ENCODE measurements at places on chromosomes 13 and 19. TPM values are rescaled to one million over a fixed set of nuclear protein-coding genes. Genes with fewer than 3 reads are reported as not detected.

DNA sequence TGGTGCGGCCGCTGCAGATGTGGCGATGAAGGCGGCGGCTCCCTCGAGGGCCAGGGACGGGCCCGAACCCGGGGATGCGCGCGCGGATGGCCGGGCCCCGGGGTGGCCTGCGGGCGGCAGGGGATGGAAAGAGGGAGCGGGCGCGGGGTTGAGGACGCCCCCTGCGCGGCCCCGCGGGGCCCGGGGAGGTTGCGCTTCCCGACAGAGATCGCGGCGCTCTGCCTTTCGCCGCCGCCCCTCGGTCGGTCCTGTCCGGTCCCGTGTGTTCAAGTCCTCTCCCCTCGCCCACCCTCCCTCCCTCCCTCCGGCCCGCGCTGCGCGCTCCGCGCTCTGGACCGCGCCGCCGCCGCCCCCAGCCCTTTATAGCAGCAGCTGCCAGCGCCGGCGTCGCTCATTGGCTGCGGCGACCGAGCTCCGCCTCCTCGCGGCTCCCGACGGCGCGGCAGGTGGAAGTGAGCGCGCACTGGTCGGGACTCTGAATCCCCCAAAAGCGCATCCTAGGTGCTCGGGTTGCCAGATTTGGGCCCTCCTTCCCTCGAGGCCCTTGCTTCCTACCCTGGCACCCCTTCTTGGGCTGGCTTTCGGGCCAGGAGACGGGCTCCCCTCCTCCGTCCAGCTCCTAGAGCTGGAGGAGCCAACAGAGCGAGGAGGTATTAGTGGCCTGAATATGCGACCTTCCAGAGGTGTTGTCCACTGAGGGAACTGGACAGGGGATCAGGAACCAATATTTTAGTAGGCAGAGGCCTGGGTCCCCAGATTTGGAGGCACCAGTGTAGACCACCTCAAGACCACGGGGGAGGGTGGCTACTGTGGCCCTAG lies at the start of gene ELAVL3:
TSS of gene ELAVL3 (minus strand) at position 332 of the 819 bp plus-strand sequence. CDS start 438 bp downstream, outside the sequence.
- ATAC-seq = no peak

- no peak for ATAC-seq
These were observed 29.0 kb upstream of the C13orf46 start for GRCh38 chr13:114002771-114003321.

GRCh38 chr19:1395194-1396018 lies 5.9 kb downstream of the GAMT start:
- peak; percentile 11 for ATAC-seq

GRCh38 chr13:110286833-110287819 lies 19.8 kb downstream of the COL4A1 start:
- peak; percentile 23 for ATAC-seq

DNA sequence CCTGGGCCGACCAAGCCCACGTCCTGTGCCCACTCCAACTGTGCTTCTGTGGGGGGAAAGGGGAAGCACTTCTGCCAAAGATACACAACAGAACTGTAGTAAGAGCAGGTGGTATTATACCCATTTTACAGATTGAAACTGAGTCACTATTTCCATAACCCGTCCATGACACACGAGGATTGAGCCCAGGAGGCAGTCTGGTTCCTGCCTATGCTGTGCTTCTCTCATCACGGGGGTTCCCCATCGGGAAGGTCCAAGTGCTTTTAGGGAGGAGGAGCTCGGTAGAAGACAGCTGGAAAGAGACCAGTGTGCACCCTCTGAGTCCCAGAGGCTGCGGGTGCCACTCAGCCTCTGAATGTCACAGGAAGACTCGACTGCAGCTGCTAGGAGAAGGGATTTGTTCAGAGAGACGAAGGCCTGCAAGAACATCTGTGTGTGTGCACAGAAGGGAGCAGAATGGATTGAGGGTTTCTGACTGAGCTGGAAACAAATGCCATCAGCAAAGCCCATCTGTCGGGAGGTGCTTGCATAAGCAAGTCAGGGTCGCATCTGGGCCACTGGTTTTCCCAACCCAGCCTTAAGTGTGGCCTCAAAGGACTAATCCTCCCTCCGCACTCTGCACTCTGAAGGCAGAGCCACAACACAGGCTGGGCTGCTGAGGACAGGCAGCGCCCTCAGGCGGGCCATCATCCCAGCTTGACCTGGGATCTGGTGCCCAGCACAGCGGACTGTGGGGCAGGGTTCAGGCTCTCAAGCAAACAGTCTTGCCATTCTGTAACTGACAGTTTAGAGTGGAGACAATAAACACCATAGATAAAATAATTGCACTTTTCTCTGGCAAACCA lies 150.0 kb downstream of the DPF1 start:
- ATAC-seq = no peak

GRCh38 chr13:103908911-103909310 lies 842.7 kb upstream of the SLC10A2 start:
- no peak for ATAC-seq

DNA sequence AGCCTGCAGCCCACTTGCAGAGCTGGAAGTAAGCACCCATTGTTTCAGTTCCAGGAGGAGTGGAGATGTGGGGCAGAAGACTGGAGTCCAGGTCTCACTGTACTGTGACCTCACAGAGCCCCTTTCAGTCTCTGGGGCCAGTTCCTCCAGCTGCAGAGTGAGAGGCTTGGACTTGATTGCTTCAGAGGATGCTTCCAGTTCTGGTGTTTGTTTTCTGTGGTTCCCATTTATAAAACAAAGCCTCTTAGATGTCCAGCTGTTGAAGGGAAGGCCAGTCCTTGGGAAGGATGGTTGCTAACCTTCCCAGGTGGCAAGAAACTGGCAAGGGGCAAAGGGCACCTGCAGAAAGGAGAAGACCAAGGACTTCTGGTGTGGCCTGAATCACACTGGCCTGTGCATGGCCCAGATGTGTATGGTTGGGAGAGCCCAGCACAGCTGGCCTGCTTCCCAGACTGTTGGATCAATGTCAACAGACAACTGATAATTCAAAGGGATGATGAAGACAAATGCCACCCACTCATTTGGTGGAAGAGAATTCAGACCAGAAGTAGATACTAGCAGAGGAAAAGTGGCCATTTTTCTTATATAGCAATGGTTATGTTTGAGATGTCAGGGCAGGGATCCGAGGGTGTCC lies 218.5 kb downstream of the ZNF536 start:
- ATAC-seq = no peak

DNA sequence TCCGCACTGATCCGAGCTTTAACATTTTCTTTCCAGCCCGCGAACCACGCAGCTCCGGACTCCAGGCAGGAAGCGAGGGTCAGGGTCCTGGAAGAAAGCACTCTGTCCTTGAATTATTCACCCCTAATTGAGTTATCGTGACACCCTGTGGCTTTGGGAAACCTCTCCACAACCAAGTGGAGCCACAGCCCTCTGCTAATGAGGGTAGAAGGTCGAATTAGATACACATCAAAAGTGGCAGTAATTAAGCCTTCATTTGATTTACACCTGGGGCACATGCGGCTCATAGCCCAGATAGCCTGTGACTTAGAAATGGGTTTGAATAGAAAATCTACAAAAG lies 15.9 kb upstream of the RNF17 start:
- no peak for ATAC-seq

GRCh38 chr13:35163674-35164073 lies 221.6 kb downstream of the NBEA start:
- ATAC-seq = no peak

TMEM221 gene
- 1.3 TPM for total RNA-seq

APOC4 gene
- not detected for total RNA-seq

ZNF492 gene
- total RNA-seq = 0.42 TPM

LIPE gene
- 3.4 TPM for total RNA-seq

DOCK6 gene
- total RNA-seq = 35.8 TPM

CBARP gene
- 0.13 TPM for total RNA-seq

GNG8 gene
- not detected for total RNA-seq

Data from gastroesophageal sphincter (tissue), 4 donors.